ENCODE measurements at places on chromosomes 11 and 22.

DNA sequence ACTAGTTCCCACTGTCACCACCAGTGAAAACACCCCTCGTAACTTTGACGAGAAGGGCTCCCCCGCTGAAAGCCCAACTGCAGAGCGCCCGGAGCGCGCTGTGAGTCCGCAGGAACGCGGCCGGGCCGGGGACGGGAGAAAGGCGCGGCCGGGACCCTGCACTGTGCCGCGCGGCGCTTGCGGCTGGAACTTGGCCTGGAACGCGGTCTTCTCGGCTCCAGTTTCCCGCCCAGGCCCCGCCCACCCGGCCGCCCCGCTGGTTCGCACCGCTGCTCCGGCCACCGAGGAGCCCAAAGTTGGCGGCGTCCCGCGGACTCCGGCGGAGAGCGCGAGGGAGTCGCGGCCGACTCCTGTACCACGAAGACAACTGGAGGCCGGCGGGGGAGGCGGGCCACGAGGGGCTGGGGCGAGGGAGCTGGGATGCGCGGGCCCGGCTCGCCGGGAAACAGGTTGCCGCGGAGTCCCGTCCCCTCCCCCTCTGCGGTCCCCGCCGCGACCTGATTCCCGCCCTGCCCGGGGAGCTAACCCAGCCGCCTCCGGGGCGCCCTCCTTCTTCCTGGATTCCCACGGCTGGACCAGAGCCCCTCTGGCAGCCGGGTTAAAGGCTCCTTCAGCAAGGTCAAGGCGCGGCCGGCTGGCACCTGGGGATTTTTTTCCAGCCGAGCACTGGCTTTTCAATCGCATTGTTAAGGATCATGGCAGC, 3.4 kb downstream of the TENM4 start:
- peak; percentile 44 for DNase-seq

GRCh38 chr11:67253872-67254624, 12.2 kb upstream of the GRK2 start:
- DNase-seq, result no peak

DNA sequence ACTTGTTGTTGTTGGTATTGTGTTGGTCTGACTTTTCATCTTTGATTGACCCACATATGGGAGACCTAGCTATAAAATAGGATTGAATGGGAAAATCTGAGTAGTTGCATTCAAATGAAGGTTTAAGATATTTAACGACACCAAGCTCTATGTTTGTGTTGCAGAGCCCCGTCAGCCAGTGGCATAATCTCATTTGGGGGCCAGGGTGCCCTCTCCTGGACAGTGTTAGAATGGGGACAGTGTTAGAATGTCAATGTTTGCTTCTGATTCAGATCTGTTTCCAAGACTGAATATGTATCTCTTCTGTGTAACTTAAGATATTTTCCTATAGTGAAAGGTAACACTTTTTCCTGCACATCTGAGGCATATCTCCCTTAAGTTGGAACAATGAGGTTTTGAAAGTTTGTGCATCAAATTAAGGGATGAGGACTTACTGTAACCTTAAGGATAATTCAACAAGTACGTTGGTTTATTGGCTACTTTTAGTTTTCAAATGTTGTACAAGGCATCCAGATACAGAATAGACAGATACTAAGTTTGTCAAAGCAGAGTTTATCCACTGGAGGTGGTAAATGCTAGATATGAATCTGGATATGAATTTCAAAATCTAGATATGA, 5.3 kb upstream of the OR52M1 start:
- peak; percentile 57 for DNase-seq

- DNase-seq, result no peak
Observed at GRCh38 chr11:95675585-95675984, 114.0 kb downstream of the FAM76B start.

DNA sequence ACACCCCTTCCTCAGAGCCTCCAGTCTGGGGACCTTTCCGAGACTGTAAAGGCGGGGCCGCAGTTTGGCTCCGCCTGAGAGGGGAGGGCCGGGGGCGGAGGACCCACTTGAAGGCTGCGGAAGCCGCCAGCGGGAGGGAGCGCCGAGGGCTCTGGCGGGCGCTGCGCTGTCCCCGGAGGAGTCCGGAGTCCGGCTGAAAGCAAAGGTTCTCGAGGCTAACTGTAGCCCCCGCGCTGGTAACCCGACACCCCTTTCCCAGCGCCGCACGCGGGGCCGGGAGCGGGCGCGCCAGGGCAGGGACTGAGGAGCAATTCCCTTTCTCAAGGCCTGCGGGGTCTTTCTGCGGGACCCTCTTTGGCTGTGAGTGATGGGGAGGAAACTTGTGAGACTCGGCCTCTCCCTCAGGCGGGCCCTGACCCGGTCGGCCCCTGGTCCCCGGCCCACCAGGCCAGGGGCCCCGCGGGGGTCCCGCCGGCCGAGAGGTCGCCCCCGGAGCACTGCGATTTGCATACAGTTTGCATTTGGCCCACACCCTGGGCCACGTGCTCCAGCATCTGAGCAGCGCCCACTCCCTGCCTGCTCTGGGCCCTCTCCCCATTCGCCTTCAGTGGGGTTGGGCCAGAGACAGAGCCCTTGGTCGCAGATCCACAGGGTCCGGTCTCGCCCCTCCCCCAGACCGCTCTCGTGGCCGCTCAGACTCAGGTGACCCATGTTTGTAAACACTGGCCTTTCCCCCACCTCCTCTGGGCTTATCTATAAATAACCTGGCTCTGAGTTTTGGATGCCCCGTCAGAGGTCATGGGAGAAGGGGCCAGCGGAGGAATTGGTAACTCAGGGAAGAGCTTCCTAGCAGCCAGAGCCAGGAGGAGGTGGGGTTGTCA, 519 bp upstream of the ART5 start:
- DNase-seq, result peak; percentile 76

DNA sequence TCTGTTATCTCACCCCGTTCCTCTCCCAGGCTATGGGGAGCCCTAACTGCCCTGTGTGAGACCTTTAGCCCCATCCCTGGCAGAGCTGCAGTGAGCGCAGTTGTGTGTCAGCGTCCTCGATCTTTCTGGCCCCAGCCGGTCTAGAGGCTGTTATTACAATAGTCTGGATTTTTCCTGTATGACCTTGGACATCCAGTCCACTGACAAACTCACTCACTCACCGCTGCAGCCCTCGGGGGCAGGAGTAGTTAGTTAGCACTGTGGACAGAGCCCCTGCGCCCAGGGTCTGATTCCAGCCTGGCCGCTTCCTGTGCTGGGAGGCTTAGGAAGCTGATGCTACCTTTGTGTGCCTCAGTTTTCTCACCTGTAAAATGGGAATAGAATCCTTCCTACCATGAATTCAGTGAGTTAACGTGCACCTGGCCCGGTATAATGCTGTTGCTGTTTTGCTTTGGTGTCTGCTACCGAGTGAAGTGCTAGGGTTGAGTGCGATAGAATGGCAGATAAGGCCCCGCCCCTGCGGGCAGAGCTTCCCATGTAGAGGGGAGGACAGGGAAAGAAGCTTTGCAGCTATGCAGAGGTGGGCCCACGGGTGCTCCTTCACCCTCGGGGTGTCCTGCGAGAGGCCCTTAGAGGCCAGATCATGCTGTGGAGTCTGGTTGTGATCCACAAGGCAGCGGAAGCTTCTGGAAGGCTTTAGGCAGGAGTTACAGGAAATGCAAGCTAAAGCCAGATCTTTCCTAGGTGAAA, 3.0 kb downstream of the LRP5 start:
- no peak for DNase-seq

DNA sequence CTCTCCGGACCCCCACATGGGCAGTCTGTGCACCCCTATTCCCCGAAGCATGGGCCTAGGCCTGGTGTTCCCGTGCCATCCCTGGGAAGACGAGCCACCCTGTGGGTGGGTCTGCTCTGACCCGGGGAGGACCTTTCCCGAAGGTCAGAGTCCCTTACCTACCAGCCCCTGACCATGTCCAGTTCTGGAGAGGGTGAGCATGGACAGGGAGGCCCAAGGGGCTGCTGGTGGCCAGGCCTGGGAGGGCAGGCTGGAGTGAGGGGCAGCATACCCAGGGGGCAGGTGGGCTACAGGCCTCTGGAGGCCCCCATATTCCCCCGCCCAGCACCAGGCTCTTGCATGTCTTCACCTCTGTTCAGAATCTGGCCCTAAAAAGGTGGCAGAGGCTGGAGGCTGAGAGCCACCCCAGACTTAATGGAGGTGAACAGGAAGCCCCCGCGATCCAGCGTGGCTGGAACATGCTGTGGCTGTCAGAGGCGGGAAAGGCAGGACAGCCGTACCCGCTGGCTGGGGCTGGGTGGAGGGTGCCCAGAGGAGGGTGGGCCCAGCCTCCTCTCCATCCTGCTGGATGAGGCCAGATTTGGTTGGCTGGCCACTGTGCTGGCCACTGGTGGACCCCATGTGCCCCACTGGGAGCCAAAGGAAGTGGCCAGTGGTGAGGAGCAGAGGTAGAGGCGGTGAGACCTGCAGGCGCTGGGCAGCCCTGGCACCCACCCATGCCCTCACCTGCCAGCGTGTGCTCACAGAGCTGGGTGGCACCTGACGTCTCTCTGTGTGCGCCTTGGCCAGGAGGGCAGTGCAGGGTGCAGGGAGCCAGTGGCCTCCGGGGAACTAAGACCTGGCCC, 11.2 kb upstream of the SYT8 start:
- no peak for DNase-seq

DNA sequence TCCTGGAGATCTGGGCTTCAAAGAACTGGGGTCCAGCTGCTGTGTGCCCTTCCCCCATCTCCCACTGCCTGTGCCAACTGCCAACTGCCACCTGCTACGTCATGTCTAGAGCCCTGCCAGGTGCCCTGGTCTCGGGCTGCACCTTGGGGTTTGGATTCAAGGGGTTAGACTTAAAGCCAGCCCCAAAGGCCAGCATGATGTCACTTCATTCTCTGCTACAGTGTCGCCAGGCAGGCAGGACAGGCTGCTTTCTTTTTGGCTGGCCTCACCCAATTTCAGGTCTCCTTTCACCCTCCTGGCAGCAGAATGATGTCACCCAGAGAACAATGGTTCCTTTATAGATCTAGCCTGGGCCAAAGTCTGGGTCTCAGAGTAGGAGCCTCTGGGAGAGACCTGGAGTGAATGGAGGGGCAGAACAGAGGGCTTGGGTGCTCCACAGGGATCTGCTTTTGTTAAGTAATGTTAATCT, 79.5 kb upstream of the CRYBB3 start:
- DNase-seq, result peak; percentile 79

DNA sequence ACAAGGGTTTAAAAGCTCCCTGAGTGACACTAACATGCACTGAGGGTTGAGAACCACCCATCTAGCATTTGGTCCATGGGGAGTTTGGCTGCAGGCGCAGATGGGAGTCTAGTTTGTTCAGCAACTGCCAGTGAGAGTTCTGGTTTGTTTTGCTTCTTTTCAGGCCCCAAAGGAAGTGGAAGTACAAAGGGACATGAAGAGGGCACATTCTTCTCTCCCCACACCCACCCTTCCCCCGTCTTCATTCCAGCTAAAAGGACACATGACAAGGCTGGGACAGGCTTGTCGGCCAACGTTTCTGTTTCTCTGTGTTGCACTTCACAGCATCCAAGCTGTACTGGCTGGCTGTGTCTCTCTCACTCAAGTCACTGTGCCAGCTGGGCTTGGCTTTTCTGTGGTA, 8.2 kb upstream of the ENDOD1 start:
- DNase-seq, result no peak

DNA sequence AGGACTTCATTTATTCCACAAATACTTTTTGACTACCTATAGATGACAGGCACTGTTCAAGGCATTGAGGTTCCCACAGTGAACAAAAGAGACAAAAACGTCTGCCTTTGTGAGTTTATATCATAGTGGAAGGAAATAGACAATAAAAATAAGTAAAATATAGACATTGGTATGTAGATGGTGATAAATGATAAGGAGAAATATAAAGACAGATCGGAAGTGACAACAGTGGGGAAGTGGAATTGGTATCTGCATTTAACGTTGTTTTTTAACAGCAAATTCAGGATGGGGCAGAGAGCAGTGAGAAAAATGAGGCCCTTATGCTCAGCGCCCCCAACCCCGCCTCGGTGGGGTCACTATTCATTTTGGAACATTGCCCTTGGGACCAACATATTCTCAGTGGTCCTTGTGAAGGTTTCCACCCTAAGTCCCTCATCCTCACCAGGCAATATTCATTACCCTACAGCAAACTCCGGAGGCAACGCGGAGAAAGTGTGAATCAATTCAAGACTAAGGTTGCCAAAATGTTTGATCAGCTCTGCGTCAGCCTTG, 627 bp upstream of the PEX26 start:
- no peak for DNase-seq

GRCh38 chr11:73461964-73462363, 85.8 kb downstream of the RELT start:
- no peak for DNase-seq

- DNase-seq, result no peak
Observed at GRCh38 chr11:75931124-75931523, 116.1 kb downstream of the UVRAG start.

GRCh38 chr11:126229858-126230540, 18.4 kb downstream of the FAM118B start:
- no peak for DNase-seq

DNA sequence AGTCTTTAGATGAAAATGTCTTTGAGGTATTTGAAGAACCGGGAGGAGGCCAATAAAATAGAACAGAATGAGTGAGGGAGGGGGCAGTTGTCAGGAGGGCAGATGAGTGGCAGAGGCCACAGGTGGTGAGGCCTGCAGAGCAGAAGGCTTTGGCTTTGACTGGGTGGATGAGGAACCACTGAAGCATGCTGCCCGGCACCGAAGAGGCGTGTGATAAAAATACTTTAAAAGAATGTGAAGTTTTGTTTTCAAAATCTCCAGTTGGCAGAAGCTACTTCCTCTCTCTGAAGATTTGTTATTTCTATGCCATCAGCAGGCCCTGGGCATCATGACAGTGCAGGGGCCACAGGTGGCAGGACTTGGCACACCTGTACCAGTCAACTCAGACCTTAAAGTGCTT, 6.3 kb downstream of the MS4A12 start:
- no peak for DNase-seq
